ENCODE measurements at places on chromosomes 3 and 15.

DNA sequence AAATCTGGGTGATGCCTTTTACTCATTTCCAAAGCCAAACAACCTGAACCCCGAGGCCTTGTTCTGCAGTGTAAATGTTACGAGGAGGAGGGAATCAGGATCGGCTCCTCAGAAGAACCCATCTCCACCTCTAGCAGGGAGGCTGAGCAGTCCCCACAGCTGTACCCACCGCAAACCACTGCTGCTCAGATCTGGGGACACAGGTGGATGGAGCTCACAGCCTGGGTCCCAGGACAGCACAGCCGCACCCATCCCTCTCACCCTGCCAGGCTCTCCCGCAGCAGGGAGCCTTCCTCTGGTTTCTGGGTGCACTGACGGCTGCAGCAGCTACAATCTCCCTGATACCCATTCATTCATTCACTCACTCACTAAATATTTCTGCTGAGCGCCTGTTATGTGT is 44.0 kb upstream of the CGNL1 start:
- no peak for DNase-seq

GRCh38 chr3:99920481-99921376 is 103.1 kb downstream of the CMSS1 start:
- no peak for DNase-seq

- DNase-seq: no peak
These were observed 111.0 kb upstream of the FRMD4B start for GRCh38 chr3:69496856-69497255.

DNA sequence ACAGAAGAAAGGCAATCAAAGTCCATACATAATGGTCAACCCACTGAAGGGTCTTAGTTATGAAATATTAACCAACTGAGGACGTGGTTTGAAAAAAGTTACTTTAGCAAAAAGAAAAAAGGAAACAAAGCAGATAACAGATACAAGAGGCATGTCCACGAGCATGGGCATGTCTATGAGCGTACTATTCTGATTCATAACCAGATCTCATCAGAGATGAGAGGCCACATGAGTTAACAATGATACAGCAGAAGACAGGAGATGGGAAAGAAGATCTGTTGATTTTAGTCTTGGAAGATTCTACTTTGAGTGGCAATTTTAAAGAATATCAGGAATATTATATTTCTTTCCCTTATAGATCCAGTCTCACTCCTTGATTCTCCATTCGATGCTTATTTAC is 262.9 kb upstream of the SLITRK3 start:
- DNase-seq: no peak

DNA sequence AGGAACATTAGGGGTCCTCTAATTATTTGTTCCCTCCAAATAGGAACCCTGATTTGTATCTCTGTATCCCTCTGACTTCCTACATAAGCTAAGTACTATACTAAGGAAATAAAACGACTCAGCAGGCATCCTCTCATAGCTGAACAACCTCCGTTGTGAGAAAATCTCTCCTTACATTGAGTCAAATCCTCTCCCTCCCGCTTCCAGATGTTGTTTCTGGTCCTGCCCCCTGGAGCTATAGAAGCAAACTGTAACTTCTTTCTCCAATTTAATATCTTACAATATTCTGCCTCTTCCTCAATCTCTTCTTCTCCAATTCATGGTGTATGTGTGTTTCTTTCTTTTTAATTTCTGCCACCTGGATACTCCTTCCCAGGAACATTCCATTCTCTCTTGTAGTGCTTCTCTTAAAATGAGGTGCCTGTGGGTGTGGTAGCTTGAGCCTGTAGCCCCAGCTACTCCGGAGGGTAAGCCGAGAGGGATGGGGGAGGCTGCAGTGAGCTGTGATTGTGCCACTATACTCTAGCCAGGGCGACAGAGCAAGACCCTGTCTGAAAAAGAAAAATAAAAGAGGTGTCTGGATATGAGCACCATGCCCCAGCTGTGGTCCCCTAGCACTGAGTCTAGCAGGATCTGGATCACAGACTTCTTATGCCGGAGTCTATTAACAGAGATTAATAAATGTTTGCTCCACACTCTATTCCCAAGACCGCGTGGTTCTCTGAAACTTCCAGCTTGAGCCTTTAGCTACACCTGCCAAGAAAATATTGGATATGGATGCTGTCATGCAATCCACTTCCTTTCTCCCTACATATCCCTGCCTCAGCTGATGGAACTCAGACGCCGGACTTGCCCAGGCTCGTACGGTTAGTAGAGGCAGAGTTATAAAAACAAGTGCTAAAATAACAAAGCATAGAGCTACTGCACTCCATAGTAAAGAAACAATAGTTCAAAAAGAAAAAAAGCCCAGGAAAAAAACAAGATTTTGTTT is 42.9 kb upstream of the NEO1 start:
- DNase-seq: no peak

- DNase-seq: peak; percentile 90
These were observed 42.0 kb upstream of the CFAP161 start for GRCh38 chr15:81091889-81092558.

- DNase-seq: no peak
These were observed 32.5 kb upstream of the GOLGA8A start for GRCh38 chr15:34470091-34470490.

DNA sequence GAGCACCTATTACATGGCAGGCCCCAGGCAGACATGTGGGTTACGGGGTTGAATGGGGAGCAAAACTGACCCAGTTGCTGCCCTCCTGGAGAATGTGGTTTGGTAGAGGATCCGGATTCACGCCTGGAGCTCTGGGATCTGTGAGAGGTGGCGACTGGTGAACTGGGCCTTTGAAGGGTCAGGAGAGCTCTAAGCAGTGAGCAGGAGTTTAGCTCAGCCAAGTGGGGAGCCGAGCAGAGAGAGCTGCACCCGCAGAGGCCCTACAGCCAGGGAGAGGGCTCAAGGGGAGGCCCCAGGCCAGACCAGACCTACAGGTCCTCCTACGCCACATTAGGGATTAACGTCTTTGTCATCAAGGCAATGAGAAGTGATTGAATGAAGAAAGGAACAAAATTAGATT is 179.8 kb upstream of the TLE3 start:
- no peak for DNase-seq

DNA sequence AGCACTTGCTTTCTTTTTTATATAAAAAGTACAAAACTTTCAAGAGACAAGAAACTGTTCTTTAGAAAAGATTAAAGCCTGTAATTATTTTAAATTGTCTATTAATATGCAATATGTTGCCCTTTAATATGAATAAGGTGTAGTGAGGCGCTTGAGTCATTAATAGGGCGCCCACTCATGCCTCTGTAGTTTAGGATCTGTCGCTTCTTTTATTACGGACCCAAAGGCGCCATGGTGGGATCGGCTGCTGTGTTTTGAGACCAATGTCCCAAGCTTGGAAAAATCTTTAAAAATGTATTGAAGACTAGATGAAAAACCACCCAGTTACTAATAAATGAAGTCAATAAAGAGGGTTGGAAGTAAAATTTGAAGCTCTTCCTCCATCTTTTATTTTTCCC is 259.5 kb upstream of the MEIS2 start:
- no peak for DNase-seq

- no peak for DNase-seq
These were observed 192.7 kb upstream of the CTDSPL start for GRCh38 chr3:37668818-37669610.

GRCh38 chr15:73712107-73712506 is 27.9 kb downstream of the CD276 start:
- DNase-seq: no peak

- no peak for DNase-seq
These were observed 304.8 kb downstream of the CTNNB1 start for GRCh38 chr3:41503998-41504623.

- DNase-seq: no peak
These were observed 108.4 kb downstream of the PDE8A start for GRCh38 chr15:85089929-85090597.

DNA sequence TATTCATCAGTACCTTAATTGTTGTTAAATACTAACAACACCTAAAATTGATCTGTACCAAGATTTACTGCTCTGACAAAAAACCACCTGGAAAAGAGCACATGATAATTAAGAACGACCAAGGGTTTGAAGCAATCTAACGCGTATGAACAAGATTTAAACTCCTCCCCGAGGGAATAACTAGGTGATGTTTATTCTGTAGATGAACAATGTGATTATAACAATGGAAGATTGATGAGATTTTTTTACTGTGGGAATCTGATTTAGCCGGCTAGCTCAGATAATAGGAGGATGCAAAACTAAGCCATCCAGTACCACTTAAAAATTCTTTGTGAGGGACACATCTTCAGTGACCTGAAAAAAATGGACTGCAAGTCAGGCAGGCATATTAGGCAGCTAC is 222.1 kb downstream of the FHIT start:
- DNase-seq: no peak

DNA sequence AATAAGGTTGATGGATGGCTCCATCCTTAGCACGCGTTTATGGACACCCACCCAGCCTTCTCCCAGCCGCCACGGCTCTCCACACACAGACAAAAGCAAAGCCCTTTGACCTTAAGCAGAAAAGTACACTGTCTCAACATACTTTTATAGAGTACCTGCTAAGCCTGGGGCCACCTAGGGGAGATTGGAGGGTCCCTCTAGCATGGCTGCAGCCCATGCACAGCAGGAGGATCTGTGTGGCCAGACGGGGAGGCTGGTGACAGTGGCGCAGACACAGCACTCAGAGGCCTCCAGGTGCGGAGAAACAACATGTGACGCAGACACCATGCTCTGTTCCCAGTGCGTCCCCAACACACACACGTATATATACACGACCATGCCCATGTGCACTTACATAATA is 174.9 kb downstream of the XXYLT1 start:
- DNase-seq: no peak

DNA sequence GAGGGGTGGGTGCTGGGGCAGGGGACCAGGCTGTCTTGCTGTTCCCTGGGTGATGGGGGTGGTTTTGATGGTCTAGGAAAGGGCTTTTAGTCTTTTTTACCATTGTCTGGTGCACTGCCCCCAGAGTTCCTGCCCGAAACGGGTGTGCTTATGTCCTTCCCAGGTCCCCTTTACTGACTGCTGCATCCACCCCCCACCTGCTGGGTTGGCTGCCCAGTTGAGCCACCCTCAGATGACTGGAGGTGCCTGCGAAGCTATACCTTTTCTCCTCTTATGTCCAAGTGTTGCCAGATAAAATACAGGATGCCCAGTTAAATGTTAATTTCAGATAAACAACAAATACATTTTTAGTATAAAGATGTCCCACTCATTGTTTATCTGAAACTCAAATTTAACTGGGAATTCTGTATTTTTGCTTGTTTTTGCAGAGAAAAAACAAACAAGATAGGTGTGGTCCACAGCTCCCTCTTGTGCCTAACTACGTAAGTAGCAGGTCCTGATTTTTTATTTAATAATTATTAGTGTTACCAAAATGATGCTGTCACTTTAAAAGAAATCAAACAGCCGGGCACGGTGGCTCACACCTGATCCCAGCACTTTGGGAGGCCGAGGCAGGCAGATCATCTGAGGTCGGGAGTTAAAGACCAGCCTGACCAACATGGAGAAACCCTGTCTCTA is 6.1 kb upstream of the RPP14 start:
- no peak for DNase-seq

DNA sequence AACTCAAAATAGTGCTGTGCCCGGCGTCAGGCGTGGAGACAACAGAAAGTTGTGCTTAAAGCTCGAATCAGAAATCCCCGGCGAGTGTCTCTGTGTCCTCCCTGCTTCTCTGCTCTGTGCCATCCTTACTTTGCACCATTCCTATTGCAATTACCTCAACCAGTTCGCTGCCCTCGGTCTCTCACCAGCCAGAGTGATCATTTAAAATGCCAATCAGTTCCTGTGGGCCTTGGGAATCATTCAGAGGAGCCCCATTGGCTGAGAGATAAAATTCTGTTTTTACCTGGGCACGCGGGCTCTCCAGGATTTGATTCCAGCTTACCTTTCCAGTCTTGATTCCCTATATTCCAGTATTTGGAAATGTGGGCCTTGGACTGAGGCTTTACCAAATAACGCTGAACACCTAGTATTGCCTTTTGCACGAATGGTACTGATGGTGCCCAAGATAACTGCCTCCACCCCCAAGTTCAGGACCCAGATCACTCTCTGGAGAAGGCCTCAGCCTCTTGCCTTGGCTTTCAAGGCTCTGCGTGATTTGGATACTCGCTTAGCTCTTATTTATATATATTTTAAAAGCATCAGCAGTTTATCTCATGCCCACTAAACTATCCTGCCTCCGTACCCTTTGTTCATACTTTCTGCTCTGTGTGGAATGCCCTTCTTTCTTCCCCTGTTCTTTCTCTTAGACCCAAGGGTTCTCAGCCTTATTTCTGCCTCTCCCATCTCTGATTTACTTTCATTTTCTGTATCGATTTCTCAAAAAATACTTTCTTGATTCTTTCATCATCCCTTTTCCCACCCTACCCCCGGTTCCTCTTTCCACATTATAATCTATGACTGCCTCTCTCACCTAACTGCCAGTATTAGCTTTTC is 863 bp downstream of the PSMA4 start:
- no peak for DNase-seq

DNA sequence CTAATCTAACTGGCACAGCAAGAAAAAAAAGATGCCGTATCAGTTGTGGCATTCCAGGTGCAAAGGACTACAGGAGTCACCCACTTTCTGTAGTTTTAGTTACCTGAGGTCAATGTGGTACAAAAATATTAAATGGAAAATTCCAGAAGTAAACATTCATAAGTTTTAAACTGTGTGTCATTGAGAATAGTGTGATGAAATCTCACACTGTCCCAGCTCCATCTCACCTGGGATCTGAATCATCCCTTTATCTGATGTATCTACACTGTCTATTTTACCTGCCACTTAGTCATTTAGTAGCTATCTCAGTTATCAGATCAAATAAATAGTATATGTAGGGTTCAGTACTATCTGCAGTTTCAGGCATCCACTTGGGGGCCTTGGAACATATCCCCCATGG is 26.7 kb downstream of the GBE1 start:
- DNase-seq: no peak

GRCh38 chr3:24396338-24396737 is 98.3 kb downstream of the THRB start:
- no peak for DNase-seq

- no peak for DNase-seq
These were observed 28.7 kb upstream of the GATA2 start for GRCh38 chr3:128521715-128522114.

- no peak for DNase-seq
These were observed 52.1 kb downstream of the ITGB5 start for GRCh38 chr3:124834723-124835718.

DNA sequence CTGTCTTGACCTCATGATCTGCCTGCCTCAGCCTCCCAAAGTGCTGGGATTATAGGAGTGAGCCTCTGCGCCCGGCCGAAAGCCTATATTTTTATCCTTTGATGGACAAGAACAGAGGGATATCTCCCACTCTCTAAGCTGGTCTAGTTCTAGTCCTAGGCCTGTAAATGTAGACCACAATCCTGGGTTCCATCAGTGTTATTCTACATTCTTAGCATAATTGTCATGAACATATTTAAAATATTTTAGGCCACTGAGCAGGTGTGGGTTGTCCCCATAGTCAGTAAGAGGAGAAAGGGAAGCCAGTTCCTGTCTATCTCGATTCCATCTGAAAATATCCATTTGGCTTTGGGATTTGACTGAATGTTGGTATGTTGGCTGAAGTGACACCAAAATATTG is 118.1 kb downstream of the EBLN2 start:
- no peak for DNase-seq
